ENCODE measurements at places on chromosomes 3 and 15. TPM values are rescaled to one million over a fixed set of nuclear protein-coding genes. Genes with fewer than 3 reads are reported as not detected.
A peak's percentile ranks its signal among the peaks of the same experiment; 100 is the strongest.

DNA sequence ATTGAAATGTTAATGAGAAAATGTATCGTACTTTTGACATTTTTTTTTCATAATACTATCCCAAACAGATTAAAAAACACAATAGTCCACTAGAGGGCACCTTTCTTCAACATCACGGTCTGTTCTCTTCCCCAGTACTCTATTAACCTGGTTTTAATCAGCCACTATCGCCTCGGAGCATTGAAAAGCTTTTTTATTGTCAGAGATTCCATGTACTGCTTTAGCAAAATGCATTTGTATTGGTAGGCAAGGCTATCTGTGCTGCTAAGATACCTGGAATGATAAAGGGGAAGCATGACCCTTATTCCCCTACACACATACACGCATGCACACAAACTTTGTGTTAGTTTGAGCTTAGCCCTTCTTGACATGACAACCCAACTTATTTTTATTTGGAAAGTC is 160.1 kb upstream of the IL12A start:
- DNase-seq, result peak; percentile 29

Gene KNG1
- total RNA-seq, result not detected

DNA sequence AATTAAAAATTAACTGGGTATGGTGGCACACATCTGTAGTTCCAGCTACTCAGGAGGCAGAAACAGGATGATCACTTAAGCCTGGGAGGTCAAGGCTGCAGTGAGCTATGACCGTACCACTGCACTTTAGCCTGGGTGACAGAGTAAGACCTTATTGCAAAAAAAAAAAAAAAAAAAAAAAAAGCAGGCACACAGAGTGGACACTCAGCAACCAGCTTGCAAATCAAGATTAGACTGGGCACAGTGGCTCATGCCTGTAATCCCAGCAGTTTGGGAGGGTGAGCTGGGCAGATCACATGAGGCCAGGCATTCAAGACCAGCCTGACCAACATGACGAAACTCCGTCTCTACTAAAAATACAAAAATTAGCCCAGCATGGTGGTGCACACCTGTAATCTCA is 5.4 kb downstream of the CLN6 start:
- DNase-seq, result no peak

Gene ITIH1
- total RNA-seq, result not detected

GRCh38 chr15:93413745-93414144 is 324.7 kb upstream of the RGMA start:
- DNase-seq, result no peak

Gene SERINC4
- total RNA-seq, result 1.9 TPM

DNA sequence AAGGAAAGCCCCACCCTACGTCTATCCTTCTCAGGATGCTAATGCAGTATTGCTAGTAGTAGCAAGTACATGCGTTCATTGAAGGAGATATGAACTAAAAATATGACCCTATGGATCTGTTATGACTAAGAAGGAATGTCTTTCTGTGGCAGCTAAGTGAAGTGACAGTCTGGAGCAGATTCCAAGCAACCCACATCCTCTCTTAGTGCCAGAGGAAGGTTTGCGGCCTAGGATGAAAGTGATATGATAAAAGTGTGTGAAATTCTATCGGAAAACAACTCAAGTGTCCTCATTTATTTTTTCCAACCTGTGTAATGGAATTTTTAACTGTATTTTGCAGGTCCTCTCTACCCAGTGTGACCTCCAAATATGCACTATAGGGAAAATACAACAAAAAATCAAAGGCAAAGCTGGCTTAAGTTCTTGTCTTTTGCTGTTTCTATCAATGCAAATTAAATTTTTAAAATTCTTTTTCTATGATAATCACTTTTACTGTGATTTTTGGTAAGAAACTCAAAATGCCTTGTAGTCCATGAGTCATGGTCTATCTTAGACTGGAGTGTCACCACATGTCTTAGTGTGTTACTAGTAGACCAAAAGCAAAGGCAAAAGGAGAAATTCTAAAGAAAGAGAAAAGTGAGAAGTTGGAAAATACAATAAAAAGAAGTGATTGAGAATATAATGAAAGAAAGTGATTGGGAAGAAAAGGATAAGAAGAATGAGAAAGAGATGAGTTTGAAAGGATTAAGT is 161.2 kb upstream of the TMCO5A start:
- no peak for DNase-seq

DNA sequence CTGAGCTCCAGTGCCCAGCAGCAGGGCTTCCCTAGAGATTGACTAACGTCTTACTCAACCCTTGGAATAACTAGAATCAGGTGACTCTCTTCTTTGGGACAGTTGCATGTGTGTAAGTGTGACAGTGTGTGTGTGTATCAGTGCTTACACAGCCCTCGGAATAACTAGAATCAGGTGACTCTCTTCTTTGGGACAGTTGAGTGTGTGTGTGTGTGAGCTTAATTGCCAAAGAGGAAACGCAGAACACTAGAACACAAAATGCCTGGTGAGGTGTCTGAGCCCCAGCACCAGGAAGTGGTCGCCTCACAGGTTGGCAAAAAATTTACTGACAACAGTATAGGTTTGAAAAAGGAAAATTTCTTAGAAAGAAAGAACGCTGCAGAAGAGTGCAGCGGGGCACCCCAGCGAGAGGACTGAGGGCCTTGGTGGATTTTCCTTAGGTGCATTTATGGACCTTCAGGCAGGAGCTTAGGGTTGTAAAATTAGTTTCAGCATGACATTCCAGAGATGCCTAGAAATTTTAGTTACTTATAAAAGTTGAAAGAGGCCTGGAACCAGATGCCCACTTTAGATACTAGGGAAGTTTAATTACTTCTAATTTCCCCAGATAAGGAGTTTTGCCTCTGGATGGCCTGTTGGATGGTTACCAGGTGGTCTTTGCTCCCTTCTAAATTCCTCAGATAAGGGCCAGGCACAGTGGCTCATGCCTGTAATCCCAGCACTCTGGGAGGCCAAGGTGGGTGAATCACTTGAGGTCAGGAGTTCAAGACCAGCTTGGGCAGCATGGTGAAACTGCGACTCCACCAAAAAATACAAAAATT is 3.7 kb upstream of the WDR82 start:
- DNase-seq, result peak; percentile 18

- DNase-seq, result peak; percentile 9
Measured at GRCh38 chr15:26665957-26666791, 106.7 kb downstream of the GABRB3 start.

All from OCI-LY7 (cell line).